ENCODE measurements at places on chromosomes 2 and 18.

GRCh38 chr2:157866202-157866601 is 9.9 kb downstream of the ACVR1 start:
- DNase-seq = no peak

- DNase-seq = no peak
Measured at GRCh38 chr18:9735879-9736278, 27.8 kb downstream of the RAB31 start.

- no peak for DNase-seq
Measured at GRCh38 chr18:28147674-28148171, 29.2 kb downstream of the CDH2 start.

- DNase-seq = peak; percentile 28
Measured at GRCh38 chr18:61322265-61322873, 10.9 kb upstream of the CDH20 start.

DNA sequence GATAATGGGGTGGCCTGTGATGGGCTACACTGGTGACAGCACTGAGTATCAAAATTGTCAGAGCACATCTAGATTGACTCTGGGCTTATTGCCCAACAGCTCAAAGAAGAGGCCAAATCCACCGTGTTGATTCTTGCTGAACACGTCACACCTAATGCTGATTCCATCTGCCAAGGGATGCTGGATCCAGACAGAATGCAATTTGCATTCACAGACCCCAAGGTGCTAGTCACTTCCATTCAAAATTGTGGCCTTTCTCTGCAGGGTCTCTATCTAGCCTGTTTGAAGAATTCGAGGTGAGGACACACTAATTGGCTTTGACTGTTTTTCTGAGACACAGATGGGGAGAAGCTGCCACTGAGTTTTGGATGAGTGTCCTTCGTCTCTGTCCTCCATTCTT is 13.5 kb upstream of the GPR39 start:
- no peak for DNase-seq

GRCh38 chr2:114156366-114157056 is 266.6 kb downstream of the ACTR3 start:
- DNase-seq = no peak

DNA sequence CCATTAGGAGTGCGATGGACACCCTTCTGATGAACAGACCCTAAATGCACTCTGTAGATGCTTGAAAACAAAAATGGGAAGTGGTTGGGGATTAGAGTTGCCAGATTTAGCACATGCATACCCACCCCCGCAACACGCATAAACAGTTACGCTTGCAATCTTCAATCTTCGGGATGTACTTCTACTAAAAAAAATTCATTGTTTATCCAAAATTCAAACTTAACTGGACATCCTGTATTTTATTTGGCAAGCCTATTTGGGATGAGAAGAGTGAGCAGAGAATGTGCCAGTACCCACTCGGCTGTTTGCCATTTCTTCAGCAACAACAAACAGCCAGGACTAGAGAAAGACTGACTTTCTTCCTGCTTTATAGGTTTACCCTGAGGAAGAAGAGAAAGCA is 18.4 kb downstream of the KIAA2012 start:
- no peak for DNase-seq

GRCh38 chr2:111135910-111136297 is 15.2 kb downstream of the BCL2L11 start:
- no peak for DNase-seq

- DNase-seq = no peak
Measured at GRCh38 chr2:18650221-18650620, 60.9 kb upstream of the NT5C1B start.

GRCh38 chr2:55338268-55338667 is 69.2 kb upstream of the MTIF2 start:
- no peak for DNase-seq

- DNase-seq = no peak
Measured at GRCh38 chr2:212949786-212950185, 201.6 kb downstream of the IKZF2 start.

DNA sequence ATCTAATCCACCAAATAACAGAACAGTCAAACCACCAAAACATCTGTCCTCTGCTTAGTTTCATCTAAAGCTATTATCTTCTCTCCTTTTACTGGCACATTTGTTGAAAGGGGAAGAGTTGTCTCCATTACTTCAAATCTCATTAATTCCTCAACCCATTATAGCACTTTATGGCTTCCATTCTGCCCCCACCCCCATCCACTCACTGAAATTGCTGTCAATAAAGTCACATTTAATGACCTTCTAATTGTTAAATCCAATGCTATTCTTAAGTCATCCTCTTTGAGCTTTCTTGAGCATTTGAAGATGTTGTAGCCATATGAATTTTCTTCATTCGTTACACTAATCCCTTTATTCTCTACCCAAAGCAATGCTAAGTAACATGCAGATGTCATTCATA is 5.2 kb downstream of the OXER1 start:
- DNase-seq = no peak

DNA sequence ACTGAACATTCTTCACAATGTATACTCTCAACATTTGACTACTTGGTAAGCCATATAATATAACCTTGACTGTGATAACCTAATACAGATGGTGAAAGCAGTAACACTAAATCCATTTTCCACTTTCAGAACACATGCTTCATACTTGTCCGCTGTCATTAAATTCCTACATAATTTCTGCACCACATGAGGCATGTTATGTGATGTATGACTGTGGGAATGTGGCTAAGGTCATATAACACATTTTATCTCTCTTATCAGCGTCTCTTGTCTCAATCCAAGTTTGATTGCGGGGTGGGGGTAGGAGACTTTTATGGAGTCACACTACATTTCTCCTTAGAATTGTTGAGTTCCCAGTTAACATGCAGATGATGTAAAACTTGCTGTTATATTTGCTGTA is 110.9 kb downstream of the MTCL1 start:
- DNase-seq = no peak

GRCh38 chr18:55584201-55584600 is 3.8 kb downstream of the TCF4 start:
- DNase-seq = no peak

DNA sequence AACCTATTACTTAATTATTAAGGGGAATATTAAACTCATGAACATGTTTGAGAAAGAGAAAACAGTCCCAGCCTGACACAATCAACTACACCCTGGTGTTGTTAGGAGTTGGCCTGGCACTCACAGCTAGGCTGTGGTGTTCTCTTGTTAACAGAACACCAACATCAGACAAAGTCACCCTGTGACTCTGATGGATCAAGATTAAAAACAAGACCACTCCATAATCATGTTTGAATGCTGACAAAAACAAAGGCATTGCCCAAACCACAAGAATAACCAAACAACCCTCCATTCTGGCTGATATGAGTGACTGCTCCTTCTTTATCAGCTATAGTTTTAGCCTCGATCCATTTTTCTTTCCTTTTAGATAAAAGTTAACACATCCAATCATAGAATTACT is 3.0 kb downstream of the BOLL start:
- no peak for DNase-seq

DNA sequence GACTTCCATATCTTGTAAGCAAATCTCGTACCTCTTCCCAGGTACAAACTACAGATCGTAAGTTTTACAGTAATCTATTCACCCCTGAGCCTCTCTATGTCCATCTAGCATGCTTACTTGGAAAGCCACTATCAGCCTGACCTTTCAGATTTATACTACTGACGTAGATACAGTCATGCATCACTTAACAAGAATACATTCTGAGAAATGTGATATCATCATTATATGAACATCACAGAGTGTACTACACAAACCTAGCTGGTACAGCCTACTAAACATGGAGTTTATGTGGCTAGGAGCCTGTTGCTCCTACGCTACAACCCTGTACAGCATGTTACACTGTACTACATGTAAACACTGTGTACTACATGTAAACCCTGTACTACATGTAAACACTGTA is 293.2 kb upstream of the ZNF804A start:
- no peak for DNase-seq

GRCh38 chr2:153622285-153622684 is 143.7 kb upstream of the RPRM start:
- no peak for DNase-seq

- peak; percentile 40 for DNase-seq
Measured at GRCh38 chr2:204665207-204665606, 119.9 kb downstream of the PARD3B start.

- no peak for DNase-seq
Measured at GRCh38 chr2:76427452-76427851, 716.7 kb upstream of the GCFC2 start.

DNA sequence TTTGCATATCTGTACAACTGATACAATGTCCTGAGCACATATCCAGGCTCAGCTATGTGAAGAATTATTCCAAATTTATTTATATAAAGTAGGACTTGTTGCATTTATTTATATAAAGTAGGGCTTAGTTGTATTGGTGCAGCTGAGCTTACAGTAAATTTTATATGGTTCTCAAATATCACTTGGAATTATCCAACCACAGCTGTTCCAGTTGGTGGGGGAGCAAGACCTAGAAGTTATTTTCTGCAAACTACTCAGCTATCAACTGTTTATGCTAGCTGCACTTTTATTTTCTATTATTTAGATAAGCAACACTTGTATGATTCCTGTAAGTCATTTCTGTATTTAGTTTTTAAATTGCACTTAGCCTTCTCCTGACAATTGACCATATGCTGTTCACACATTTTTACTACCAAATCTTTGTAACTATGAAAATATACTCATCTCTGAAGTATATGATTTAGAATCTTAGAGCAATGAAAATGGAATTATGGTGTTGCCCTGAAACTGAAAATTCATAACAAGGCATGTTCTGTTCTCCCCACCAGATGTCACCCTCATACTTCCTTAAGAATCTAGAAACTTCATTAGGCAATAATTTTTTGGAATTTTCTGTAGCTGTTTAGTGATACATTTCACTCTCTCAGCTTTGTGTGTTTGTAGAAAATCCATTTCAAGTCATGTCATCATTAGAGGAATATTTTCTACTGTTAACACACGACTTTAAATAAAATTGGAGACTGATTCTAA is 157.0 kb upstream of the CBLN2 start:
- peak; percentile 41 for DNase-seq

DNA sequence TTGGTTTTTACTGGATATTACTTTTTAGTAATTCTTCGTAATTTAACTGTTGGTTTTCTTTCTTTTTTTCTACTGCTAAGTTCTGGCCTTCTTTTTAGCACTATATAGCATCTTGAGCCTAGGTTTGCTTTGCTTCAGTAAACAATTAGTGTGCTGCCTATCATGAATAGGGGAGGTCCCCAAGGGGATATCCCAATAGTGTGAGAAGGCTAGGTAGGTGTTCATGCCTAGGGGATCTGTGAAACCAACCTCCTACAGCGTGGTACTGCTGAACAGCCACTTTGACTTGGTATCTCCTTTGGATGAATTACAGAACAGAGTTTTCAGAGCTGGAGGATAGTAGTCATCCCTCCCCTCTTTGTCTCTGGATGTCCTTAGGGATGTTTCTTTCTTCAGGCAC is 310.2 kb upstream of the HNMT start:
- no peak for DNase-seq

GRCh38 chr2:27441226-27441926 is 805 bp upstream of the KRTCAP3 start:
- no peak for DNase-seq

DNA sequence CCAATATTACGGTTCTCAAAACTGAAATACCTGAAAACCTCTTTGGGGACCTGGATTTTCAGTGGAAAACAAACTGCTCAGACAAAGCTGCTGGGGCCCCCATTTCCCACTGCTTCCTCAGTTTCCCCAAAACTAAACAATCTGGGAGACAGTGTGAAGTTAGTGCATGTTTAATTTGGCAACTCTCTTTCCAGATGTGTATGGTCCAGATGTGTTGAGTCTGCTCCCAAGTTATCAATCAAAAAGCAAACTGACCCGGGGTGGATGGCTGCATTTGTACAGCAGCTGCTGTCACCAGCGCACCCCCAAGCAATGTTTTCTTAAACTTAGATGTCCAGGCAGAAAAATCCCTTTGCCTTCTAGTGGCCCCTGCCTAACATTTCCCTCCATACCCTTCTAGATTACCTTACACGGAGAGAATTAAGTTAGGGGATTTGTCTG is 136.9 kb downstream of the COPS8 start:
- no peak for DNase-seq

- DNase-seq = no peak
Measured at GRCh38 chr2:152617456-152618192, 99.6 kb downstream of the PRPF40A start.

DNA sequence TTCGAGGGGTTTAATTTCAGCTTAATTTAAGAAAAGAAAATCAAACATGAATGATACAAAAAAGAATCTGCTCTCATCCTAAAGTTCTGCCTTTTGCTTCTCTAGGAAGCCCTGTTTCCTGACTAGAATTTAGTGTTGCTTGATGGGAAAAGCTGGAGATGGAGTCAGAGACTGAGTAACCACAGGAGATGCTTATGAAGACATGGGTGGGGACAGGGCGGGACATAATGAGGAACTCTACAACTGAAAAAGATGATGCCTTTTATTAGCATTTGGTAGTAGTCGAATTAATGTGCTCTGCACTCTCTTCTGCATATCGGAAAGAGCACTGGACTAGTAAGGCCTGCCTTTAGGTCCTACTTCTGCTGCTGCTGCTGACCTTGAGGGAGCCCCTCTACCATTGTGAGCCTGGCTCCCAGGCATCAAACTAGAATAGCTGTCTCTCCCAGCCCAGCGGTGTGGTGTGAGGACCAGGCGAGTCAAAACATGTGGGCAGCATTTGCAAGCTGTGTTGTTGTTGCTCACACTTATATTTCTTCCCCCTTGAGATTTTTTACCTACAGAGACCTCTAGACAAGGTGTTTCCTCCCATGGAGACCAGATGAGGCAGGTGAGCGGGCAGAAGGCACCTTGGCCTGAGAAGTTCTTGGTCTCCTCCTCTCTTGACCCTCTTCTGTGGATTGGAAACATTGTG is 61.5 kb downstream of the INPP4A start:
- no peak for DNase-seq

DNA sequence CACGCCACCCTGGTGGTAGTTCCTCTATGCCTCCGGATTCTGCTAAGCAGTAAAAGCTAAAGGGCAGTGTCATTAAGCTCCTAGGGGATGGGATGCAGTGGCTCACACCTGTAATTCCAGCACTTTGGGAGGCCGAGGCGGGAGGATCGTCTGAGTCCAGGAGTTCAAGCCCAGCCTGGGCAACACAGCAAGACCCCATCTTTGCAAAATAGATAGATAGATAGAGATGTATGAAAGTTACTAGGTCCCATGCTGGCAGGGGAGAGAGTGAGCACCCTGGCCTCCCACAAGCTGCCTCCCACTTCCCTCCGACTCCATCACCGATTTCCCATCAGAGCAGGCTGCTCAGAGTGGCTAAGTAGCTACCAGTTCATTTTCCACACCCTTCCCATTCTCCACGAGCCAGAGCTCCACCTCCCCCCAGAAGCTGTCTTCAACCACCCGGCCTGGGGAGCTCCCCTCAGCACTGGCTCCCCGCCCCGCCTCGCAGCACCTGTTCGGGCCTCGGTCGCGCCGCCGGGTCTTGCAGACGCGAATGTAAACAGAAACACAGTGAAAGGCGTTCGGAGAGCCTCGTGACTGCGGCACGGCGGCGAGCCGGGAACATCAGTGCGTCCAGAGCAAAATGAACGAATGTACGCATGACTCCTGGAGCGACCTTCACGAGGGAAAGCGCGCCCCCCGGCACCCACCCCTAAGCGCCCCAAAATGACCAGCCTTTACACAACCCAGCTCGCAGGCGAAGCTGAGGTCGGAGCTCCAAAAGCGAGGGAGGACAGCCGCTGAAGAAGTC is 598 bp upstream of the CEP68 start:
- DNase-seq = no peak
